ENCODE measurements at places on chromosomes 6 and 20. TPM values are rescaled to one million over a fixed set of nuclear protein-coding genes. Genes with fewer than 3 reads are reported as not detected.

AGER gene
- total RNA-seq, result 0.82 TPM

IL17F gene
- not detected for total RNA-seq

NR2E1 gene
- not detected for total RNA-seq

PBOV1 gene
- not detected for total RNA-seq

C20orf202 gene
- 0.58 TPM for total RNA-seq
